ENCODE measurements at places on chromosomes 6 and 20.

GRCh38 chr20:1894471-1894950 is 696 bp upstream of the SIRPA start:
- DNase-seq: no peak

GRCh38 chr20:33707668-33708067 is 12.4 kb downstream of the PXMP4 start:
- DNase-seq: no peak

DNA sequence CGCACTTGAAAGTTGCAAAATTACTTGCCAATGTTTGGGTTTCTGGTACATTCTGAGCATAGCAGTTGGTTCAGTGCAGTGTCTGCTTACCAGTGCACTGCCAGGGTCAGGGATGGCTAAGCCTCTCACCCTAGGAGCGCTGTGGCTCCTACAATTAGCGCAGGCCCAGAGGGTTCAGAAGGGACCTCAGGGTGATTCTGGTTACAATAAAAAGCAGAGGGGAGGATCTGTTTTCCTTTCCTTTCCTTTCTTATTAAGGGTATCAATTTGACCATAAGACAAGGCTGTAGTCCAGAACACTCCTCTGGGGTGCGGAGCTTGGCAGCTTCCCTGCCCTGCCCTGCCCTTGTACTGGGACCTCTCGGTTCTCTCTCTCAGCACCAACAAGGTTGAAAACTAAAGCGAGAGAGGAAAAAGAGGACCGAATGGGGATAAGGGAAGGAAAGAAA is 2.6 kb downstream of the MAFB start:
- DNase-seq: no peak

GRCh38 chr6:47134476-47135189 is 92.5 kb upstream of the ADGRF1 start:
- no peak for DNase-seq

GRCh38 chr6:150548330-150548729 is 51.4 kb upstream of the PLEKHG1 start:
- DNase-seq: no peak

- DNase-seq: no peak
These were observed 74.7 kb upstream of the RUNX2 start for GRCh38 chr6:45253453-45253852.

- DNase-seq: no peak
These were observed 62.2 kb downstream of the SMLR1 start for GRCh38 chr6:130889423-130889822.

DNA sequence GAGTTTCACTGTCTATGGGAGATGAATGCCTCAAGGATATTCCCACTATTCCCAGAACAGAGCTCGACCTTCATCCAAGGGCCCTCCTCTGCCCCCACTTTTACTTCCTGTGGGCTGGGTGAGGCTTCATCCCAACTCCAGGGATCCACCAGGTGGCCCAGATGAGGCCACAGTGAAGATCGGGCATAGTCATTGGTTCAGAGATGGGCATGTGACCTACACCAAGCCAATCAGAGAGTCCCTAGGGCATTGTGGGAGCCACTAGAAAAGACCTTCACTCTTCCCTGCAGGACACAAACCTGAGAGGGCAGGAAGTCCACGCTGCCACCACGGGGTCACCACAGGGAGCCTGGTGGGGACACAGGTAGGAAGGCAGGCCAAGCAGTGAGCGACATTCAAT is 72.9 kb upstream of the SLC22A16 start:
- DNase-seq: no peak

GRCh38 chr6:110180228-110181008 is at the start of gene CDC40:
TSS of gene CDC40 (plus strand) at chr6:110180427. CDS start at chr6:110180445, 18 bp downstream.
- DNase-seq: peak; percentile 18

DNA sequence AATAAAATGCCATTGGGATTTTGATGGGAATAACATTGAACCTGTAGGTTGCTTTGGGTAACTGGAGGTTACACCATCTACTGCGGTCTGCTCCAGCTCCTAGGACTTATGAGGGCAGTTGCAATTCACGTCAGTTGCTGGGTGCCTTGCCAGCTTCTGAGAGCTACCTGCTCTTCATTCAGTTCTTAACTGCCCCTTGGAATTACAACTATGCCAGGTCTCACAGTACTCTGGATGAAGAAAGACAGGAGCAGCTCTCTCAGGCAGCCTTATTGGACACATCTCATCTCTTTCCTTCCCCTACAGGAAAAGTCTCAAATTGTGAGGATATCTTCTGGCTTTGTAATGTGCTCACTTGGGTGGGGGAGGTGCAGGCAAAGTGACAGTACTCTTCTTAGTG is 1643.3 kb downstream of the GRIK2 start:
- DNase-seq: no peak

- DNase-seq: no peak
These were observed 31.2 kb upstream of the SPTLC3 start for GRCh38 chr20:12977328-12978125.

- no peak for DNase-seq
These were observed 26.8 kb upstream of the CRIP3 start for GRCh38 chr6:43335469-43335868.

DNA sequence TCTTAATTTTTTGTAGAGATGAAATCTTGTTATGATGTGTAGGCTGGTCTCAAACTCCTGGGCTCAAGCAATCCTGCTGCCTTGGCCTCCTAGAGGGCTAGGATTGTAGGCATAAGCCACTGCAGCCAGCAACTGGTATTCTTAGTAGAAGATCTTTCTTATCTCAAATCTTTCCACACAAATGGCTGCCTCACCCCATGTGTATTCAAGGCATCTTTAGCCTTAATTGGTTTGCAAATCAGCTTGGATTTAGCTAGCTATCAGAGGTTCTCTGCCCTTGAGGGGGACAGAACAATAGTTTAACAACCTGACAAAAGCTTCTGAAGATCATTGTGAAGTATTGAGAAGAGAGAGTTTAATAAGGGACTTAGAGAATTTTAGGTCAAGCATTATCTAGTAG is 17.9 kb upstream of the ABRACL start:
- DNase-seq: no peak

DNA sequence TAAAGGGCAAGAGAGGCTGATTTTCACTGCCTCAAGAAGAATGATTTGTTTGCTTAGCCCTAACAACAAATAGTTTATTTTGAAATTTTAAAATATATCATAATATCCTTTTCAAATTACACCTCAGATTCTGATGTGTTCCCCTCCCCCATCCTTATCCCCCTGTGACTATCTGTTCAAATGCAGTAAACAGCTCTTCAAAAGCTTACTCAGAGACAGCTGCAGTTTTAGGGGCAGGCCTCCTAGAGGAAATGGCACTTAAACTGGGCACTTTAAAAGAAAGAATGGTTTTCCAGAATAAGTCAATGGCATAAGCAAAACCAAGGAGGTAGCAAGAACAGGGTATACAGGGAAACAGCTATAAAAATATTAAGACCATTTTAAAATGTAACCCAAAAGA is 118.6 kb upstream of the UST start:
- no peak for DNase-seq

DNA sequence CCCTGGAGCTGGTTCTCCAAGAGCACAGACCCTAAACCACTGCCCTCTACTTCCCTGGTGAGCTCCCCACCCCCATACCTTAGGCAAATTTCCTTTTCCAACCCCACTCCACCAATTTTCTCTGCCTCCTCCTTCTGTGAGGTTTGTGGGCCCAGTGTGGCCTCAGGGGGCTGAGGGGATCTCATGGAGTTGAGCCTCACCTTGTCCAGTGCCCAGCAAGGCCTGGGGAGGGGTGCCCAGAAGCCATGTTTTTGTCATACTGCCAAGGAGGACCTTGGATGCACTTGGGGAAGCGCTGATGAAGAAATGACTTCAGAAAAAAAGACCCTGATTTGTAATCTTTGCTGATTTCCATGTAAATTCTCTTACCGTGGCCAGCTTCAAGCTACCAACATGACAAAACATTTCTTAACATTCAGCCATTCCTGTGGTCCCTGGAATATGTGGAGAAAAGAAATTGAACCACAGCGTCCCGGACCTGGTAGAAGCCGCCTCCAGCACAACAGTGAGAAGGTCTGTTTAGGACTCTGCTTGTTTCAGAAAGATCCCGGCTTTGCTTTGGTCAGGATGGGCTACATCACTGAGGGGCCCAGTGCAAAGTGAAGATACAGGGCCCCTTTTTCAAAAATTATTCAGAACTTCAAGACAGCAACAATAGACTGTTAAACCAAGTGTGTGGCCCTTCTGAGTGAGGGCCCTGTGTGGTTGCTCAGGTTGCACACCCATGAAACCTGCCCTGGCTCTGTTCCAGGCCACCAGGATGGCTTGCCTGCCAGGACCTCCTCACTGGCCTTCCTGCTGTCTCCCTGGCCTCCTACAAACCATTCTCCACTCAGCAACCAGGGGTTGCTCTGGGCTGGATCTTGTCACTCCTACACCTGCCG is 52.5 kb downstream of the CHMP4B start:
- DNase-seq: no peak

GRCh38 chr20:25360631-25361286 is 29.9 kb downstream of the ABHD12 start:
- DNase-seq: no peak

DNA sequence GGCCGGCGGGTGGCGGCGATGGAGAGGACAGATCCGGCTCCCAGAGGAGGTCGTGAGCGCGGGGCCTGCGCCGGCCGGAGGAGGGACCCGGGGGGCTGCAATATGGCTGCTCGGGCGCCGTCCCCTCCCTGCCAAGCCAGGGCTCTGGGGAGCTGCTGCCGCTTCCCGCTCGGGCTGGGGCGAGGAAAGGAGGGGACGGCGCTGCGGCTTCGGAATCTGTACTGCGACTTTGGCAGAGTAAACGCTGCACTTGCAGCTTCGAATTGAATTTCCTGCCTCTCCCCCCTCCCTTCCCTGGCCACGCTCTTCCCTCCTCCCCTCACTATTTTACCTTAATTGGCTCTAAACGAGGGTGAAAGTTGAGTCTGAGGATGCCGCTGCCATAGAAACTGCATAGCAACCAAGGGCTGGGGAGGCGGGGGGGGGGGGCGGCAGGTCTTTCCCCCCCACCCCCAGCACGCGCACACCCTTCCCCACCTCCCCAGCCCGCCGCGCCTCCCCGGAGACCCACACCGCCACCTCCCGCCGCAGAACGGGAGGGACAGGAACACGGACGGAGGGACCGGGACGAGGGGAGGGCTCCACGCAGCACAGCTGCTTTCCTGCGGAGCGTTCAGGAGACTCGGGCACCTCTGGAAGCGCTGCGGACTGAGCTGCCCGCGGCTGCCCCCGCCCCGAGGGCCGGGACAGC is 93.9 kb downstream of the RNASET2 start:
- no peak for DNase-seq

DNA sequence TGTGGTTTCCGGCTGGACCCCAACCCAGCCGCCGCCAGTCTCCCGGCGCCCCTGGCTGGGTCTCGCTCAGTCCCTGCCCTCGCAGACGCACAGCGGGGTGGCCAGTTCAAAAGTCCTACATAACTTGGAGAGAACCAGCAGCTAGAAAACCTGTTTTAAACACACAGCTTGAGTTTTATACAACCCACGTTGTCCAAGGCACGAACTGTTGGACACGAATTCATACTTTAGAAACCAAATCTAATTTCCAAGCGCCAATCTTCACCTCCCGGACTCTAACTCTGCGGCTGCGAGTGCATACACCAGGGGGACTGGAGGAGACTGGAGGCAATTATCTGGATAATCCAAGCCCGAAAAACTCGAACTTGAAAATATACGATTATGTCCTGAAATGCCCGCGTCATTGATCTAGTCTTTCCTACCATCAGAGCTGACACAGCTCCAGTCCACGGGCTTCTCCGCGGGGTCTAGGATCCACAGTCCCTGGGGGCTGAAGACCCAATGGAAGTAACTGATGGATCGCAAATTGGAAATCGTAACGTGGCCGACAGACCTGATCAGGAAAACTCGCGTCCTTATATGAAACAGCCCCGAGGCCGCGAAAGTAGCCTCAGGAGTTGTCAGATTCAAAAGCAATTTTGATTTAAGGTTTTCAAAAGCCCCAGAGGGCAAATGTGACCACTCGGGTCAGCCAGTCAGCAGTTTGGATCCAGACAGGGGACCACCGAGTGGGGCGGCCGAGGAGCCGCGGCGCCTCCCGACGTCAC is 843 bp upstream of the HEY2 start:
- DNase-seq: no peak

- no peak for DNase-seq
These were observed 17.7 kb upstream of the PDE7B start for GRCh38 chr6:135833771-135834170.

- no peak for DNase-seq
These were observed 46.1 kb downstream of the SLC35B3 start for GRCh38 chr6:8389036-8389818.

GRCh38 chr6:6804843-6805615 is 216.5 kb downstream of the LY86 start:
- no peak for DNase-seq

DNA sequence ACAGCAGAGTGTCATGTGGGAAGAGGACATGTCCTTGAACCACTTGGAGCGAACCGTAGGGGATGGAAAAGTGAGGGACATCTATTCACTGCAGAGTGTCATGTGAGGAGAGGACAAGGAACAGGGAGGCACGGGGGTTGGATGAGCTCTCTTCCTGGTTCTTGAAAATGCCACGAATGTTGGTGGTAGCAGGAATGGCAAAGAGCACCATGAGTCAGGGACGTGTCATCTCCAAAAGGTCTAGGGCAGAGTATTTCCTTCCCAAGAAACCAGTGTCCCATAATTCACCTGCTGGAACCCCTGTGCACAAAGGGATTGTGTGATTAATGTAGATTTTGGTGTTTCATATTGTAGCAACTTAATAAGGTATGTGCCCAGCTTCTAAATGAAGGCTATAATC is 136.8 kb downstream of the BFSP1 start:
- DNase-seq: no peak

GRCh38 chr6:97674802-97675201 is 391.8 kb upstream of the MMS22L start:
- DNase-seq: no peak

GRCh38 chr6:169173532-169174268 is 79.9 kb downstream of the THBS2 start:
- no peak for DNase-seq

DNA sequence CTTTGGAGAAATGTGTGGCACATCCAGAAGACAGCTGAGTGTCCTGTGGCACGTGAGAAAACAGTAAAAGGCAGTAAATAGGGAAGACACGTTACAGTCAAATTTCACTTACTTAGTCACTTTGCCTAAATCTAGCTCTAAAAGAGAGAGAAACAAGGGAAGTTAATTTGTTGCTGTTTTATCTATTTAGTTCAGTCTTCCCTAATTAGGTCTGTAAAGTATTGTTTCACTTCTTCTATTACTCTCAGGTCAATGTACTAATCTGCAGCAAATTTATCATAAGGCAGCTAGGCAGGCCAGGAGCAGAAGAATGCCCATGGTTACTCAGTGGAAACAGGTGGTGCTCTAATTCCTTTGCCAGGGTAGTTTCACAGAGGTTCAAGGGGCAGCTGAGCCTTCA is 124.3 kb upstream of the CNR1 start:
- no peak for DNase-seq
